ENCODE measurements at places on chromosomes 11 and 22.

DNA sequence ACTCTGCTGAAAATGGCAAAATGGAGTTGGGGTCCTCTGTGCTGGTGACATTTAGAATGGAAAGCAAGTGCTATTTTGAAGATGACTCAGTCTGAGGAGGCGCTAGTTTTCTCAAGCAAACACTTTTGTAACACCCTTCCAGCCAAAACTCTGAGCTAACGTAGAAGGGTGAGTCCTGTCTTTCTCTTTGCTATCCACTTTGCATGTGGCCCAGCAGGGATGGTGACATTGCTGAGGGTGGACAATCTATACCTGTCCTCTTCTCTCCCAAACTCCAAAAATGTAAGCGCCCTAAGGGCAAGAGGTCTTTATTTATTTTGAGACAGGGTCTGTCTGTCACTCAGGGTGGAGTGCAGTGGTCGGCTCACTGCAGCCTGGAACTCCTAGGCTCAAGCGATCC lies 3.6 kb upstream of the KAT5 start:
- DNase-seq: no peak

DNA sequence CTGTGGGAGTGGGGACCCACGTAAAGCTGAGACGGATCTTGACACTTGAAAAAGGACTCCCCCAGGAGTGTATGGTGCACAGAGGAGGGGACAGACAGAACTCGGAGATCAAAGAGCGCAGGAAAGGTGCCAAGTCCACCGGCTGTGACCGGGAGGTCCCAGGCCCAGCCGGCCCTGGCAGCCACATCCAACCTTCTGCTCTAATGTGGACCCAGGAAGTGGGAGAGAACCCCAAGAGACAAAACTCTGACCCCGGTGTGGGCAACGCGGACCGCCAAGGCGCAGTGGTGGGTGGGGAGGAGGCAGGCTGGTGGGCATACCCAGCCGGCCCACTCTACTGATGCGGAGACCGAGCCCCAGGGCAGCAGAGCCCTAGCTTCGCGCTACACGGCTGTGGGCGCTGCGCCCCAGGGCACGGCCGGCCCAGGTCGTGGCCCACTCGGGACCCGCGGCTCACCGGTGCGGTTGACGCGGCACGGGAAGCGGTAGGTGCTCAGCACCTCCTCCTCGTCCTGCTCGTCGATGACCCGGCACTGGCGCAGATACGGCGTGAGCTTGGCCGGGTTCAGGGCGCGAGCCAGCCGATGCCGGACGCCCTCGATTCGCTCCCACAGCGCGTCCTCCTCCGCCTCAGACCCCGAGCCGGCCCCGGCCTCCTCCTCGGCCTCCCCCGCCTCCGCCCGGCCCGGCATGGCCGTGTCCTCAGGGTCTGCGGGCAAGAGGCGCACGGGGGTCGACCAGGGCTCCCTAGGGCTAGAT lies 527 bp downstream of the CARD10 start:
- DNase-seq: no peak

GRCh38 chr22:17786435-17787161 lies 12.3 kb upstream of the BID start:
- no peak for DNase-seq

DNA sequence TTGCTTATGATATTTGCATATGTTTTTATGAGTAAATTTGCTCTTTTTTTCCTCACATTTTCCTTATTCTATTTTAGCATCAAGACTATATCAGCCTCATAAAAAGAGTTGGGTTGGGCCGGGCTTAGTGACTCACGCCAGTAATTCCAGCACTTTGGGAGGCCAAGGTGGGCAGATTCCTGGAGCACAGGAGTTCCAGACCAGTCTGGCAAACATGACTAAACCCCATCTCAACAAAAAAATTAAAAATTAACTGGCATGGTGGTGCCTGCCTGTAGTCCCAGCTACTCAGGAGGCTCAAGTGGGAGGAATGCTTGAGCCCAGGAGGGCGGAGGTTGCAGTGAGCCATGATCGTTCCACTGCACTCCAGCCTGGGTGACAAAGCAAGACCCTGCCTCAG lies 148.8 kb upstream of the ANO5 start:
- no peak for DNase-seq

DNA sequence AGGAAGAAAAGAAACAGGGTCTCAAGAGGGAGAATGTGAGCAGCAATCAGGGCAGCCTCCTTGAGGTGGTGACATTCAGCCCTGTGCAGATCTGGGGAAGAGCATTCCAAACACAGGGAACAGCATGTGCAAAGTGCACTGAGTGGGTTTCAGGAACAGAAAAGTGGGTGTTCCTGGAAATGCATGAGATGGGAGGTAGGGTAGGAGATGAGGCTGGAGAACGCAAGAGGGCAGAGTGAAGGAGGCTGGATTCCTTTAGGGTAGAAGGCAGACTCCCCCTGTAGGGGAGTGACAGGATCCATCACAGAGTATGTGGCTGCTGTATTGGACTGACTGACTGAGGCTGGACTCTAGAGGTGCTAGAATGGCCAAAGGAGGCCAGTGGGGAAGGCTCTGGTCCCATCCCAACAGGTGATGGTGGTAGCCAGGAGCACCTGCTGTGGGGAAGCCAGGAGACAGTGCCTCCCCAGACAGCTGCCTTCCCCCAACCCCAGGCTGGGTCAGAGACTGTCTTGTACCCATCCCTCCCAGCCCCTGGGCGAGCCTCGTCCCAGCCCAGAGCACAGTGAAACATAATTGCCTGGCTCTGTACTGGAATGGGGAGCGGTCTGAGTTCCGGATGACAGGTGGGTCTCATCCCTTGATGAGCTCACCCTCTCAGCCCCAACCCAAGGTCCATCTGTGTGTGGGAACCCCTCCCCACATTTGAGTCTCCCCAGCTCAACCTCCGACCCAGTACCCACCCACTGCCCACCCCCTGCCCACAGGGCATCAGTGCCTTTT lies 419.4 kb downstream of the MN1 start:
- no peak for DNase-seq

DNA sequence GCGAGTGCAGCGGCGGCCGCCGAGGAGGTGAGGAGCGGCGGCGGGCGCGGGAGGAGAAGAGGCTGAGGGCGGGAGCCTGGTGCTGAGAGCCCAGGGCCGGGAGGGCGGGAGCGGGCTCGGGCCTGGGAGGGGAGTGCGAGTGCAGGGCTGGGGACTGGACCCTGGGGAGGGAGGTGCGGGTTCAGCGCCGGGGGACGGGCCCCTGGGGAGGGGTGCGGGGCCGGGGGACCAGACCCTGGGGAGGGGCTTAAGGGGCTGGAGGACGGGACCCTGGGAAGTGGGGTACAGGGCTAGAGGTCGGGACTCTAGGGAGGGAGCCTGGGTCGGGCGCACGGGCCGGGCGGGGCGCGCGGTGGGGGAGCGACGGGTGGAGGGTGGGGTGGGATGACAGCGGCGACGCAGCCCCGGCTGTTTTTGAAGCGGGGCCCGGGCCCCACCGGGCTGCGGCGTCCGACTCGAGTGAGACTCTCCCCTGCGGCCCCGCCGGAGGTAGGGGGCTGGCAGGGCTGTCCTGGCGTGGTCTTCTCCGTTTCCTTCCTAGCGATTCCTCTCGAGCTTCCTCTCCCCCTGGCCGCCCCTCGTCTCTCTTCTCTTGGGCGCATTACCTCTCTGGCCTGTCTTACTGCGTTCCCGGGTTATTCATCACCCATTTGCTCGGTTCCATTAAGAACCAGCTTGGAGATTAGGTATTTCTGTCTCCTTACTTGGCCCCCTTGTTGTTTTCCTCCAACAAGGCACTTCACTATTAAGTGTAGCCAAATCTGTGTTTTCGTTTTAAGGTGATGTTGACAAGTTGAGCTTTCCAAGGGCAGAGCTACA lies 754 bp downstream of the NUP50 start:
- no peak for DNase-seq

DNA sequence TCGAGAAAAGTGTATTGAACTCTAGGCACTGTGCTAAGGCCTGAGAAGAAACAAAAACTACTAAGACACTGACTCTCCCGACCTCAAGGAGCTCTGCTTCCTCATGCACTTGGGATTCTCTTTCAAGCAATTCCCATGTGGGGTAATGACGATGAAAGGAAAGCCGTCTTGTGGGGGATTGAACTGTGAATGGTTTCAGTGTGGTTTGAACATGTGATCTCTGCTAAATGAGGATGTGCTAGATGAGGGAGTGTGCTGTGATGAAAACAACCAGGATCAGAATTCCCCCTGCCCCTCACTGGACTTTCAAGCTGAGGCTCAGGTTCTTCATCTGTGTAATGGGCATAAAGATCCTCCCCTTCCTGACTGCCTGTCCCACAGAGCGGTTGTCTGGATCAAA lies 74.9 kb downstream of the DEPDC5 start:
- no peak for DNase-seq

GRCh38 chr11:125931668-125932067 lies 14.2 kb upstream of the VSIG10L2 start:
- no peak for DNase-seq

GRCh38 chr11:42161886-42162285 lies 702.4 kb upstream of the LRRC4C start:
- DNase-seq: no peak

- DNase-seq: no peak
Observed at GRCh38 chr11:36165621-36166397, 123.4 kb downstream of the COMMD9 start.

GRCh38 chr11:90100431-90100830 lies 14.7 kb downstream of the UBTFL1 start:
- DNase-seq: no peak

GRCh38 chr11:10076458-10077141 lies 217.4 kb downstream of the SBF2 start:
- DNase-seq: peak; percentile 40

DNA sequence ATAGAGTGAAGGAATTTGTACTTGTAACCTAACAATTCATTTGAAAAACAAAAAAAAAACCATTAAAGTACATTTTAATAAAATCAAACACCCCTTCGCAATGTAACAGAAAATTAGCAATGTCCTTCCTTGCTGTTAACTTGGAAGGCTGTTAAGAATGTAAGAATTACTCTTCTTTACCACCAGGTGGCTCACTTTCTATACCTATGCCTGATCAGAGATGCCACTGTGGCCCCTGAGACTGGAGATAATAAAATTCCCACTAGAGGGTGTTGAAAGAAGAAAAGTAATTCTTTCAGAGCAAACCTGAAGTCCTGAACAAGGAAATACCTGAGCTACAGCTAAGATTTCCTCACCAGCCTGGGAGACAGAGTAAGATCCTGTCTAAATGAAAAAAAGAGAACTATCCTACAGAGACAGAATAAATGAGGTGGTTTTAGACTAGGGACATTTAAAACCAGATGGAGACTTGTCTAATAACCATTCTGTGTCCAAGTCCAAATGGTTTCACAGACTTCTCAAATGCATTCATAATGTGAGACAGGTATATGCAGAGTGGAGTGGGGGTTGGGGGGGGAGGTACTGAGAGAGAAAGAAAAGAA lies 1089.3 kb downstream of the FAM181B start:
- DNase-seq: peak; percentile 50

GRCh38 chr22:46373159-46373558 lies 37.6 kb downstream of the TRMU start:
- no peak for DNase-seq

DNA sequence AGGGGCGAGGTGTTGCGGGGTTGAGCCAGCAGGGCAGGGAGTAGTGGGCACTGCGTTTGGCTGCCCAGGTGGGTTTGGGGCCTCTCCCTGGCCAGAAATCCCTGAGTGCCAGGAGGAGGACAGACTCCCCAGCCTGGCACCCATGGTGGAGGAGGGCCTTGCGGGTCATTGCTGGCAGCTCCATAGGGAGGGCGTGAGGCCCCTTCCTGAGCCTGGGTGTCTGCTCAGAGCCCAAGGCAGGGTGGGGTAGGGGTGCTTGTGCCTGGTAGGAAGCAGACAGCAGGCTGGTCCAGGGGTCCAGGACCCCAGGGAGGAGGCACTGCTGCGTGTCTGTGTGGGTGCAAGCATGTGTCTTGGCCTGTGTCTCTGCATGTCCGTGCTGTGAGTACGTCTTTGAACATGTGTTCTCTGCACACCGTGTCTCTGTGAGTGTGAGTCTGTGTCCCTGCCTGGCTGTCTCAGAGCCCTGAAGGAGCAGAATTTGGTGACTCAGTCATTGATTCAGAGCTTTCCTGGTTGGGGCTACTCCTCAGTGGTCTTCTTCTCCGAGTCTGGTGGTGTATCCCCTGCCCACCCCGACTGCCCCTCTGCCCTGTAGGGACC lies 3.9 kb downstream of the TSPAN4 start:
- no peak for DNase-seq

GRCh38 chr11:79050786-79051185 lies 390.0 kb downstream of the TENM4 start:
- no peak for DNase-seq

DNA sequence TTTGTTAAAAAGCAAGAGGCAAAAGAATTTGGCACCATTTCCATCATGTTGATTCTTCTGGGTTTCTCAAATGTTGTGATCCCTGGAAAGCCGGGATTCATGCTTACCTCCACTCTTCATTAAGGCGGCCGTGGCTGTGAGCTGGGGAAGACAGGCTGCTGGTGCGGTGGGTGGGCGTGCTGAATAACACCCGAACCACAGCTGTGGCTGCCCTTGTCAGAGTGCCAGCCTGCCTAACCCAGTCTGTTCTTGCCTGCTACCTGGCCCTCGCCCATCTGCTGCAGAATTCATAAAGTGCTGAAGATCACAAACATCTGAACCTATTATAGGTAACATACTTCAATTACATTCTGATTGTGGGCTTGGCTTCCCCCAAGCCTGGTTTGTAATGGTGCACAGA lies 95.8 kb upstream of the RCN1 start:
- no peak for DNase-seq

DNA sequence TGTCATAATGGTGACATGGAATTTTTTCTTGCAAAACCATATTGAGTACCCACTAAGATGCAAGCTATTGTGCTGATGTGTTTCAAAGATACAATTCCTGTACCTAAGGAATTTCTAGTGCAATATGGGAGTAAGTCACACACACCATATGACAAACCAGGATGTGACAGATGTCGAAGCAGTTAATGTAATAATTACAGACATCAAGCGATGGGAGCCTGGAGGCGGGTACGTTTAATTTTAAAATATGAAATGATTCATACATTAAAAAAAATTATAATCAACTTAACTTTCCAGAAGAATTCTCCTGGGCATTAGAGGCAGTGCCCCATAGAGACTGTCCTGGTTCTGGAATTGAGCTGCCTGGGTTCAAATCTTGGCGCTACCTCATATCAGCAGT lies 6.0 kb downstream of the SYCE3 start:
- no peak for DNase-seq

DNA sequence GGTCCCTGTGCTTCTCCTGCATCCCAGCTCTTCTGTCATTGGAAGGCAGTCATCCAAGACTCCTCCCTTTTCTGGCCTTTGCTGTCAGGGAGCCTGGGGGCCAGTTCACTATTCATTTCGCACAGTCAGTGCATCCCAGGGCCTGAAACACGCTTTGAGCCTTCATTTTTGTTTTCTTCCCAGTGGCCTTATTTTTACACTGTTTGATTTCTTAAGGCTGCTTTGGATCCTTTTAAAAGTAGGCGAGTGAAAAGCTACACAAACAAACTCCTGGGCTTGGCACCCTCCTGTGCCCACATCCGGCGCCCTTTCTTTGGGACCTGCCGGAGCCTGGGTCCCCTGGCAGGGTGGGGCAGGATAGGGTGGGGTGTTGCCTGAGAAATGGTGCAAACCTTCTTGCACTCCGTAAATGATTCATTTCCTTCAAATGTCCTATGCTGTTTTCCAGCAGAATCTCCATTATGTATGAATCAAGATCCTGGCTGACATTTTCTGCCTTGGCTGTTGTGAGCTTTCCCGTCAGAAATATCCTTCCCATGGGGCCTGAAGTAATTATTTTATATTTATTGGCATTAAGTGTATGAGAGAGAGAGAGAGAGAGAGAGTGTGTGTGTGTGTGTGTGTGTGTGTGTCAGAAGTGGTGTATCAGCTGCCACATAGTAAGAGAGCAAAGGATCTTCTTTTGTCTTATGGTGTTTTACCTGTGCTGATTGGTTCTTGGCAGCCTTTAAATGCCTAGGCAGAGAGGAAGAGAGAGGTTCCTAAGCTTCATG lies 45.6 kb downstream of the BCR start:
- no peak for DNase-seq

Data from activated CD4-positive, alpha-beta T cell treated with anti-CD3 and anti-CD28 coated beads, Interleukin-2, amount 50 U/mL, for 16 hours (primary cell).